ENCODE measurements at places on chromosomes 11 and 22. TPM values are rescaled to one million over a fixed set of nuclear protein-coding genes. Genes with fewer than 3 reads are reported as not detected.

NKAPD1 gene
- 7.7 TPM for polyA plus RNA-seq

ENDOD1 gene
- 7.2 TPM for polyA plus RNA-seq

GPR83 gene
- polyA plus RNA-seq = not detected

POTEH gene
- polyA plus RNA-seq = not detected

STARD10 gene
- 24.9 TPM for polyA plus RNA-seq

CRYBB3 gene
- not detected for polyA plus RNA-seq

IRAG1 gene
- not detected for polyA plus RNA-seq

OR4D5 gene
- polyA plus RNA-seq = not detected
